HTR-8/SVneo (cell line): ENCODE measurements at places on chromosomes 12 and 14.

- DNase-seq: peak; percentile 98
These were observed 21.4 kb upstream of the VSX2 start for GRCh38 chr14:74217672-74218448.

DNA sequence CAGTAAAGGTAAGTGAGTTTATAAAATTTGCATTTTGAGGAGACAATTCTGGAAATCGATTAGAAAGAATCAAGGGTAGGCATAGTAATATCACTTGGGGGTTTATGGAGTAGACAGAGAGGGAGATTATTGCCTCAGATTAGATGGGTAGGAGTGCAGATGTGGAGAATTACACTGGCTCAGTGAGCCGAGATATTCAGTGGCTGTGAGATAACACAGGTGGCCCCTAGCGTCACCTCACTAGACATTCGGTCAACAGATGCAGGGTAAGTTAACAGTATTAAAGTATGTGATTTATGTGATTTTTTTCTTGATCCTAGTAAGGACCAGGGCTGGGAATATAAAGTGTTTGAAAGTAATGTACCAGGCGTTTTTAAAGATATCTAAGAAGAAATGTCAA, 39.6 kb upstream of the KLRD1 start:
- no peak for DNase-seq

DNA sequence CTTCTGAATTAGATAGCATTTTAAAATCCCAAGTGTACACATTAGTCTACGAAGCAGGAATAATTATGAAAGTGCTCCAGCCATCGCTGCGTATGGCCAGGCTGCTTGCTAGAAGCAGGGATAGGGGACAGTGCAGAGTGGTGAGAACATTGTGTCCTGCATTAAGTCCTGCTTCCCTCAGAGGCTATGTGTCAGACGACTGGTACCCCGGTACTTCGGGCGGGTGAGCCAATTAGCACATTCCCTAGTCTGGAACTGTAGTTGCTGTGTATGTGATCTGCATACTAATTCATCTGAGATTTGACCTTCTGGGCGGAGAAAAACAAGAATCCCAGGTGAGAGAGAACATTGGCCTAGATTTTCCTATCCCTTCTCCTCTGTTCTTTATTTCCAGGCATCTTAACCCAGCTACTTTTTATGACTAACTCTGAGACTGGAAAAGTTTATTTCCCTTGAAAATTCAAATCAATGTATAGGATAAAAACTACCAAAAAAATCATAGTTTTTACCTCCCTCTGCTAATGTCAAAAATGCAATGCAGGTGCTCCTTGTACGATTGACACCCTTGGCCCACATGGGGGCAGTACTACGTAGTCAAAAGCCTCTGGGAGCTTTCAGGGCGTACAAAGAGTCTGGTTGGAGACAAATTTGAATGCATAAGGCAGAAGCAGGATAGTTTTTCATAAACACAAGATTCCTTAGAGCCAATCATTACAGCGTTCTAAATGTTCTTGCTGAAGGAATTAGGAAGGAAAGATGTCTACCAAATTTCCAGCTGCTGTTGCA, 764.3 kb downstream of the NOVA1 start:
- no peak for DNase-seq

- no peak for DNase-seq
These were observed 34.4 kb upstream of the EPS8 start for GRCh38 chr12:15823360-15824128.

DNA sequence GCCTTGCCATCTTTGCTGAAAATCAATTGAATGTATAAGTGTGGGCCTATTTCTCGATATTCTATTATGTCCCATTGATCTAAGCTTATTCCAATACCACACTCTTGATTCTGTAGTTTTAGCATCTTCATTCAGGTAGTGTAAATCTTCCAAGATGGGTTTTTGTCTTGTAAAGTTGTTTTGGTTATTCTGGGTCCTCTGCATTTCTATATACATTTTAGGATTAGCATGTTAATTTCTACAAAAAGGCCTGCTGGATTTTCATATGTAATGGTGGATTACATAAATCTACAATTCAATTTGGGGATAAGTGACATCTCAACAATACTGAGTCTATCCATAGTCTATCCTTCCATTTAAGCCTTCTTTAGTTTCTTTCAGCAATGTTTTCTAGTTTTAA, 86.0 kb upstream of the ANO4 start:
- DNase-seq: no peak
